ENCODE measurements at places on chromosomes 16 and 17. TPM values are rescaled to one million over a fixed set of nuclear protein-coding genes. Genes with fewer than 3 reads are reported as not detected.

Gene ABCA9
- total RNA-seq, result 1.8 TPM

Gene PSMD12
- total RNA-seq, result 16.6 TPM

DNA sequence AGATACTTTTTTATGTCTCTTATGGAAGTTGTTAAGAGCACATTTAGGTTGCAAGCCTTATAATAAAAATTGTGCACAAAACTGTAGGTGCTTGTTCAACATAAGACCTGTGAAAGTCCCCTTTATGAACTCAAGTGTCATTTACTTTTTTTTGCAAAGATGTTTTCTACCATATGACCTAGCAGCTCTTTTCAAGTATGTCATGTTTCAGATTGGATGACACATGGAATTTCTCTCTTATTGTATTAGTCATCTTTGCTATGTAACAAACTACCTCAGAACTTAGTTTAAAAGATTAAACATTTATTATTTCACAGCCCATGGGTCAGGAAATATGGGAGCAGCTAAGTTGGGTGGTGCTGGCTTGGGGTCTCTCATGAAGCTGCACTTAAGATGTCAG, 57.9 kb downstream of the PHKB start:
- DNase-seq, result no peak

Gene TNRC6C
- total RNA-seq, result 5.7 TPM

- no peak for DNase-seq
Observed at GRCh38 chr17:41580244-41580575, 6.5 kb downstream of the KRT14 start.

Gene ADAMTS18
- total RNA-seq, result 13.9 TPM

- DNase-seq, result no peak
Observed at GRCh38 chr16:47895146-47895545, 260.6 kb downstream of the ABCC12 start.

Gene DOC2A
- under 0.01 TPM for total RNA-seq

Gene MMP25
- under 0.01 TPM for total RNA-seq

Gene GJD3
- 2.2 TPM for total RNA-seq

Gene RRN3
- total RNA-seq, result 33.1 TPM

- DNase-seq, result no peak
Observed at GRCh38 chr16:50653633-50654519, 27.2 kb downstream of the SNX20 start.

Gene PRAC2
- total RNA-seq, result not detected

DNA sequence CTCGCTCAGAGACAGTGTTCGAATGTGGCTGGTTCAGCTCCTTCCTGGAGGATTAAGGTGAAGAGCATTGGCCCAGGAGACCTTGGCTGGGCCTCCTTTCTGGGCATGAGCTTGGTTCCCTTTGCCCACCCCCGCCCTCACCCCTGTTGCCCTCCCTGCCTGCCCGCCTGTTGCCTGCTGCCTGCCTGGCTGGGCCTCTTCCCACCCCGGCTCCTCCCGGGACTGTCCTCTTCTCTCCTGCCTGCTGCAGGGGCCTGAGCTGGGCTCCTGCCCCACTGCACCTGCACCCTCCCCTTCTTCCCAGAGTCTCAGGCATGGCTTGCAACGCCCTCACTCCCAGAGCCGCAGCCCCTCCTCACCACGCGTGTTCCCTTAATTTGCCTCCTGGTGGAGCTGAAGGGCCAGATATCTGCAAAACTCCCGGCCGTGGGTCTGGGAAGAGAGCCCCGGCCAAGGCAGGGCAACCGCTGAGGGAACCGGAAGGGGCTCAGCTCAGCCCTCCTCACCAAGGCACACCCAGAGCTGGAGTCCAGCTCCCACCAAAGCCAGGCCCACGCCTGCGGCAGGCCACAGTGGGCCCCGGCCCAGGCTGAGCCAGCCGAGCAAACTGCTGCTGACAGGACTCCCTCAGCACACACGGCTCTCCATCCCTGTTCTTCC, 31.2 kb downstream of the MNT start:
- no peak for DNase-seq

DNA sequence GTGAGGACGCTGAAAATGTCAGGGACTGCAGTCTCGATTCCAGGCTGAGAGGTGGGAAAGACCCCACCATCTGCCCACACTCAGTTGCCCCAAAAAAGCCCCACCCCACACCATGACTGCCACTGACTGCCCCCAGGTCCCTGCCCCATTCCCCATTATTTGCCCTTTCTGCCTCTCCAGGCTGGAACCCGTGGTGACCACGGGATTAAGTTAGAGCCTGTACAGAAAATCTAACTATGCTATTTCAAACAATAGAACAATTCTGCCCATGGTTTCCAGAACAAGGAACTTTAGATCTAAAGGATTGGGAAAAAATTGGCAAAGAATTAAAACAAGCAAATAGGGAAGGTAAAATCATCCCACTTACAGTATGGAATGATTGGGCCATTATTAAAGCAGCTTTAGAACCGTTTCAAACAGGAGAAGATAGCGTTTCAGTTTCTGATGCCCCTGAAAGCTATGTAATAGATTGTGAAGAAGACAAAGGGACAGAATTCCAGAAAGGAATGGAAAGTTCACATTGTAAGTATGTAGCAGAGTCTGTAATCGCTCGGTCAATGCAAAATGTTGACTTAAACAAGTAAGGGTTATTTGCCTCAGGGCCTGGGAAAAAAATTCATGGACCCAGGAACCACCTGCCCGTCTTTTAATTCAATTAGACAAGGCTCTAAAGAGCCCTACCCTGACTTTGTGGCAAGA, 14.4 kb downstream of the FLYWCH1 start:
- no peak for DNase-seq

Gene CDH3
- total RNA-seq, result not detected

GRCh38 chr17:78107976-78108725, 20.4 kb downstream of the TMC6 start:
- no peak for DNase-seq

GRCh38 chr17:4833941-4834680, 971 bp downstream of the MINK1 start:
- peak; percentile 60 for DNase-seq

Gene CBX2
- 4.6 TPM for total RNA-seq

Gene MED13
- 26.4 TPM for total RNA-seq

Gene PHB1
- 154 TPM for total RNA-seq

DNA sequence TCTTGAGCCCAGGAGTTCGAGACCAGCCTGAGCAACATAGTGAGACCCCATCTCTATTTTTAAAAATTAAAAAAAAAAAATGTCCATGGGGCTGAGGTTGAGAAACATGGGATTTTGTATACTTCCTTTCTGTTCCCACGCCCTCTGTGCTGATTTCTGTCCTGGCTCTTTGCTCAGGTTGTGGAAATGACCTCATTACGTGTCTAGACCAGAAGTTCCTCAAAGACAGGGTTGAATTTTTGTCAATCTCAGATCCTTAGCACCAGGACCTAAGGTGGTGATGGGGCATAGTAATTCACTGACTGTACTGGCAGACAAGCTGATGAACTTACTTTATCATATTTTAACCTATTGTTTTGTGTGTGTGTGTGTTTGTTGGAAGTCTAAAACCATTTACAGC, 11.2 kb upstream of the HNF1B start:
- DNase-seq, result peak; percentile 59

DNA sequence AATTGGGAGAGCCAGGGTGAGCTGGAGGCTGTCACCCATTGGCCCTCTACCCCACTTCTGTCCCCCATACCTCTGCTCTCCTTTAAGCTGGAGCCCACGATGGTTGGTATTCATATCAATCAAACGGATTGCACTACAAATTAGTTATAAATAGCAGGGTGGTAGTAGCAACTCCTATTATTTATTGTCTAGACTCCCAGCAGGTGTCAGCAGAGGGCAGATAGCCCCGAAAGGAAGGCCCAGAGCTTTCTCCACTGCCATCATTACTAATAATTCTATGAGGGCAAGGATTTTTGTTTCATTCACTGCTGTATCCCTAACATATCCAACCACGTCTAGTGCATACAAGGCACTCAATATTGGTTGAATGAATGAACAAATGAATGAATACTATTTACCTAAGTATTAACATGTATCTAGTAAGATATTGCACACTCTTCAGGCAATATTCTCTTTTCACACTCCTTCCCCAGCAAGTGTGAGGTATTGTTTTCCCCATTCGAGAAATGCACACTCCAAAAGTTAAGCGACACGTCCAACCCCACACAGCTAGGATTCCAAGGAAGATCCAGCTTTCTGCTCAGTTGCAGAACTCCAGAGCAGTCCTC, 6.3 kb downstream of the C17orf50 start:
- DNase-seq, result peak; percentile 64

Gene ARL5C
- total RNA-seq, result not detected

GRCh38 chr17:59257101-59257500, 36.8 kb downstream of the GDPD1 start:
- DNase-seq, result no peak

Gene SPECC1
- 0.22 TPM for total RNA-seq

- DNase-seq, result no peak
Observed at GRCh38 chr17:60914078-60914477, 236.4 kb downstream of the BCAS3 start.

Gene RNF227
- 0.79 TPM for total RNA-seq

Gene CNTNAP1
- 6.7 TPM for total RNA-seq

DNA sequence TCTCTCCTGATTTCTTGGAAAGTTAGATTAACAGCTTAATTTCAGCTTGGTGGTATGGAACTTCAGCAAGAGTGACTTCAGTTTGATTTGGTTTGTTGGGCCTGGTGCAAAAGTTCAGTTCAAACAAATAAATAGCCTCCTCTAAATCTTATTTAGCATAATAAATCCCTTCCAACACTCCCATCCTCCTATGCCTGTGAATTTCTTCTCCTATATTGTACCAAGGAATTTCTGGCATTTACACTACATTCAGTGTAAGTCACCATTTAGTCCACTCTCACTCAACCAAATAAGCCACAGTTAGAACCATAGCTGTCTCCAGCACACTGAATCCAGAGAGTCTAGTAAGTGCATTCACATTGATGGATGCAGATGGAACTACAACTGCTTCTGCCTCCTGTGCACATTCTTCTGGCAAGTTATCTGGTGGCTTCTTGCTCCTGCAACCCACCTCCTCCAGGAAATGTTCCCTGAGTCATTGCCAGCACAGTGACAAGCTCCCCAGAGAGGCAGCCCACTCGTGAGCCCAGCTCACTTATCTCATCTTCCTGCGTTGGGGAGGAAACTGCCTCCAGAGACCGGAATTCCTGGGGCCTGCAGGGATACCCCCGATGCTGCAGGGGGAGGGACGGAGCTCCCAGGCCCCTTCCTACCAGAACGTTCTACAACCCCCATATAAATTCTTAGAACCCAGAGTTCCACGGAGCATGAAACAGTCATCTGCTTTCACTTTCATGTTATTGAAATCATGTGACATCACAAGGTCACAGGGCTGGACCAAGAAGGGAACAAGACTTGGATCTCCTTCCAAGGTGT, 318.3 kb downstream of the PHKB start:
- peak; percentile 55 for DNase-seq

Gene SLC22A31
- not detected for total RNA-seq

DNA sequence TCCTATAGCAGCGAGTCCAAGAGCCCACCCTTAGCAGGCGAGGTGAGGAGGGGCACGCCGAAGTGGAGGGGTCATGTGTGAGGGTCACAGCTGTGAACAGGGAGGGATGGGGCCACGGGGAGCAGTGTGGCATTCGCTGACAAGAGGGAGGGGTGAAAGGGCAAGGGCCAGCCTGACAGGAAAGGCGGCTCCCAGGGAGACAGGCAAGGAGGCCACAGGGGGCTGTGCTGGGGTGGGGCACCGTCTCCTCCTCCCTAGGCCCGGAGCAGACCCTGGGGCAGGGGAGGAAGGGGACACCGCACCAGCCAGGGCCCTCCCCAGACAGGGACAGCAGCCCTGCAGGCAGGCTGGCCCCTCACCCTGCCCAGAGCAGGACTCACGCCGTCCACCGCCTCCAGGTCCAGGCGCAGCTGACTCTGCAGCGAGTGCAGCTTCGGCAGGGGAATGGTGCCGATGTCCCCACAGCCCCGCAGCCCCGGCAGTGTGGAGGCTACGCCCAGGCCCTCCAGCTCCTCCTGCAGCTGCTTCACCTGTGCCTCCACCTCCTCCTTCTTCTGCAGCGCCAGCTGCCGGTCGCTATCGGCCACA, 15.1 kb downstream of the GNPTG start:
- no peak for DNase-seq

DNA sequence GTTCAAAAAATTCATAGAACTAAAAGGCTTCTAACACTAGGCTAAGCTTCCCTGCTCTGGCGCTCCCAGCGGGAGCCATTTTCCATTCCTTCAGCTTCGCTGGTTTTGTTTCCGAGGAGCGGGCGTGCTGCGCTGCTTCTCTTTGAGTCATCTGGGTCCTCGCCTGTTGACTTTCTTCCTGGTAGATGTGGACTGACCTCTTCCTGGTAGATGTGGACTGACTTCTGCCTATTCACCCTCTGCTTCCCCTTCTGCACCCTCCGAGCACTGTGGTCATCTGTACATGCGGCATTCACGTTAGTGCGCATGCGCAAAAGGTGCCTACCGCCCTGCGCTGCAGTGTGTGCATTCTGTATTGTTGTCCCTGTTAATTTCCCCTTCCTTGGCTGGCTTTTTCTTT, 40.8 kb upstream of the SEC14L1 start:
- DNase-seq, result no peak

Gene TP53TG3
- total RNA-seq, result not detected

Gene C17orf50
- not detected for total RNA-seq

- no peak for DNase-seq
Observed at GRCh38 chr16:1990351-1991134, 773 bp downstream of the SYNGR3 start.

Gene FOXJ1
- total RNA-seq, result not detected

- no peak for DNase-seq
Observed at GRCh38 chr16:67940446-67941089, 3.4 kb downstream of the LCAT start.

GRCh38 chr16:24523569-24523968, 15.8 kb upstream of the RBBP6 start:
- no peak for DNase-seq

GRCh38 chr17:49486012-49486641, 9.0 kb upstream of the NGFR start:
- DNase-seq, result no peak

- DNase-seq, result no peak
Observed at GRCh38 chr16:17225541-17225940, 245.2 kb downstream of the XYLT1 start.

Gene SHBG
- total RNA-seq, result 0.22 TPM

GRCh38 chr17:64085650-64086005, 44.3 kb downstream of the ERN1 start:
- no peak for DNase-seq

DNA sequence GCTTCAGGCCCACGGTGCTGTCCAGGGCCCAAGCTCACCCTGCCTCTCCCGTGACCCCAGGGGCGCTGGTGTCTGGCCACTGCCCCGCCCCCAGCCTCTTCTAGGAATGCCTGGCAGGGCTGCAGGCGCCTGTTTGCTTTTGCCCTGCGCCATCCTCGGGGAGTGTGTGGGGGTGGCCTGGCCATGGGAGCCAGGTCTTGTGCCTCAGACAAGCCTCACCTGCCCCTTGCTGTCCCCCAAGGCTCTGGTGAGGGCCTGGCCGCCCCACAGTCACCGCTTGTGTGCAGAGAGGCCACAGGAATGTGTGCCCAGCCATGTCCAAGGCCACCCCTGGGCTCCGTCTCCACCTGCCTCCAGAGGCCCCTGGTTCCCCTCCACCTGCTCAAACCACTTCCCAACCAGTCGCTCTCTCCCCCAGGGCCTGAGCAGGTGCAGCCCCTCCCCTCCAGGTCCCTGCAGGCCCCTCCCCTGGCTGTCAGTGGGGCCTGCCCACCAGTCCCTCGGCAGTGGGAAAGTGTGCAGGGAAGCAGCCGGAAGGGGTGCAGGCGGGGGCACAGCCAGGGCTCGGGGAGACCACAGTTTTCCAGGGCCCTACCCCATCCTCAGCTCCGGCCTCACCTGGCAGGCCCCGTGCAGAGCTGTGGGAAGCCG, 841 bp upstream of the IGFALS start:
- DNase-seq, result no peak

Gene KCNJ18
- total RNA-seq, result not detected

Measured in lung microvascular endothelial cell (primary cell).